Substantia nigra (tissue), 51 donors: ENCODE measurements at places on chromosomes 5 and 9.

- no peak for DNase-seq
Observed at GRCh38 chr5:83542839-83543238, 71.3 kb downstream of the VCAN start.

GRCh38 chr5:115983519-115983918, 21.2 kb downstream of the LVRN start:
- DNase-seq = no peak

GRCh38 chr9:98256756-98257155, 1.3 kb upstream of the TBC1D2 start:
- DNase-seq = no peak

GRCh38 chr9:81787747-81788632, 98.6 kb upstream of the TLE1 start:
- DNase-seq = no peak

DNA sequence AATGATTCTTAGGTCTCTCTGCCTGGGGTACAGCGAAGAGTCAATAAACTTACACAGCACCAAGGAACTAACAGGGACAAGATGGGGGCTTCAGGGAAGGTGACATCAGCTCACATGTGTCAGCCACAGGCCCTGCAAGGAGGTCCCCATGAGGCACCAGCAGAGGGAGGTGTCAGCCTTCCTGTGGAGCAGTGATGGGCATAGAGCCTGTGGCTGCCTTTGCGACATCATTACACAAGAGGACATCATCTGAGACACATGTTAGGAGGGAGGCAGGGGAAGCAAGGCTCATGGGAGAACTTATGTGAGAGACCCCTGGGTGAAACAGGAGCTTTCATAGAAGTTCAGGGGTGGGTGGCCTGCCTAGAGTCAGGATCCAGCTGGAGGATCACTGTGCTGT, 389.6 kb downstream of the SEMA5A start:
- peak; percentile 57 for DNase-seq

DNA sequence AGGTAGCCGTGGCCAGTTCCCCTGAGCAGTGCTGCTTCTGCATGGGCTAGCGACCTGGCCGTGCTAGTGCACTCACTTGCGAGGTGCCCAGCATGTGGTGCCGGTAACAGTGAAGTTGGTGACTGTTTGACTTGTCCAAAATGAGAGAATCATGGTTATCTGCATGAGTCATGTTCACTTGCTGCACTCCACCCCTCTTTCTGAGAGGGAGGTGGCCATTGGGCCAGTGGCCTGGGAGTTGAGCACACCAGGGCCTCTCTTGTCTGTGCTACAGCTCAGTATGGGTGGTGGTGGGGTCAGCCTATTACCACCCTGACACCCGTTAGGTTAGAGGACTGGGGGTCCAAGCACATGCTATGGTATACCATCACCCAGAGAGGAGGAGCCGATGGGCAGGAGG, 55.4 kb upstream of the GARNL3 start:
- no peak for DNase-seq

DNA sequence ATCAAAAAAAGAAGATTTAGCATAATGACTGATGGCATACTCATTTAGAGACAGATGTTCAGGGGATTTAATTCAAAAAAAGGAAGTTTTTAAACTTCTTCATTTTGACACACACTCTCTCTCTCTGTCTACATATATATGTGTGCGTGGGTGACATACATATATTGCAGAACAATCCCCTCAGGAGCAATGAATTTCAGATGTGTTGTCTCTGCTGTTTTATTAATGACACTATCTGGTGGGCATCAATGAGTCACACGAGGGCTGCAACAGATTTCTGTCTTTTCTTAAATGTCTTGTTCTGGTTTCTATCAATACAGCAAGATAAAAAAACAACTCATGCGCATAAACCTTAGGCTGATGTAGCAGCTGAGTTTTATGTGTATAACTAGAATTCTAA, 123.5 kb upstream of the SLCO6A1 start:
- DNase-seq = no peak

- DNase-seq = no peak
Observed at GRCh38 chr5:8393240-8393639, 524.3 kb downstream of the MTRR start.

DNA sequence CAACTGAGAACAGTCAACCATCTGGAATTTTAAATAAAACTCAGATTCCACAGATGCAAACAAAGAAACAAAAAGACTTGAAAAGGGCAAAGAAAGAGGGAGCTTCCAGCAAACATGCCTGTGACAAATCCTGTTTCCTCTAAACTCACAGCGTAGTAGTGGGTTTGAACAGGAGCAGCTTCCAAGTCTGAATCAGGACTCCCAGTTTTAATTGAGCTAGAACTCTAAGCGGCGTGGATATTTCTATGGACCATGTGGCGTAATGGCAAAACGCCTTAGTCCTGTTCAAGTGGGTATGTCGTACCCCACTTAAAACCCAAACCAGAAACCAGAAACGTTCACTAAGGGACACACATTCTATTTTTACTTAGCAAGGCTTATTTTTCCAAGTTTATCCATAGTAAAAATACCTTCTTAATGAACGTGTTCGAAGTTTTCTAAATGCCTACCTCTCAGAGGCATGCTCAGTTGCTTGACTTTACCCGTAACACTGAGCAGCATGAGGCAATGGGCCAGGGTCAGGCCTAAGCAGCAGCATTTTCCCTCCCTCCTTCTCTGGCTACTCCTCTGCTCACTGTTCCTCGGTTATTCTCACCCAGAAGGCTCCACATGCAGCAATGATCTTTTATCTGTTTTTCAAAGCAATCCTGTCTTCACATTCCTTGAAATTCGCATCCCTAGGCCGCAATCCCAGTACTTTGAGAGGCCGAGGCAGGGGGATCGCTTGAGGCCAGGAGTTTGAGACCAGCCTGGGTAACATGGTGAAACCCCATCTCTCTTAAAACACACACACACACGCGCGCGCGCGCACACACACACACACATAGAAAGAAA, 77.9 kb downstream of the FNBP1 start:
- DNase-seq = no peak

GRCh38 chr9:16672501-16672900, 198.0 kb downstream of the BNC2 start:
- no peak for DNase-seq

GRCh38 chr5:168879331-168879730, 300.2 kb upstream of the PANK3 start:
- DNase-seq = no peak

DNA sequence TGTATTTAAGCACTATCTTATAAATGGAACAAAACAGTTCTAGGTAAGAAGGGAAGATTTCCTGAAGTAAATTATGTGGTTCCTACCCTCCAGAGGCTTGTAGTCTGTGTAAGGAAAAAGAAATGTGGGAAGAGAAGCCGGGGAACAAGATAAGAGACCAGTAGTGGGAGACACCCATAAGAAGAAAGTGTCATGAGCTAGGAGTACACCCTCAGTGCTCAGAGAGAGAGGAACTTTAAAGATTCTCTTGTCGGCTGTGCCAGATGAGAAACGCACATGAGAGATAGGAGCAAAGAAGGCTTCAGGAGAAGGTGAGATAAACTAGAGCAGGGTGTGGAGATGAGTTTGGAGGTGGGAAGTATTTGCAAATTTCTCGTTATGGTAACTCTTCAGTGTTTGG, 18.1 kb downstream of the SLC36A1 start:
- DNase-seq = no peak

DNA sequence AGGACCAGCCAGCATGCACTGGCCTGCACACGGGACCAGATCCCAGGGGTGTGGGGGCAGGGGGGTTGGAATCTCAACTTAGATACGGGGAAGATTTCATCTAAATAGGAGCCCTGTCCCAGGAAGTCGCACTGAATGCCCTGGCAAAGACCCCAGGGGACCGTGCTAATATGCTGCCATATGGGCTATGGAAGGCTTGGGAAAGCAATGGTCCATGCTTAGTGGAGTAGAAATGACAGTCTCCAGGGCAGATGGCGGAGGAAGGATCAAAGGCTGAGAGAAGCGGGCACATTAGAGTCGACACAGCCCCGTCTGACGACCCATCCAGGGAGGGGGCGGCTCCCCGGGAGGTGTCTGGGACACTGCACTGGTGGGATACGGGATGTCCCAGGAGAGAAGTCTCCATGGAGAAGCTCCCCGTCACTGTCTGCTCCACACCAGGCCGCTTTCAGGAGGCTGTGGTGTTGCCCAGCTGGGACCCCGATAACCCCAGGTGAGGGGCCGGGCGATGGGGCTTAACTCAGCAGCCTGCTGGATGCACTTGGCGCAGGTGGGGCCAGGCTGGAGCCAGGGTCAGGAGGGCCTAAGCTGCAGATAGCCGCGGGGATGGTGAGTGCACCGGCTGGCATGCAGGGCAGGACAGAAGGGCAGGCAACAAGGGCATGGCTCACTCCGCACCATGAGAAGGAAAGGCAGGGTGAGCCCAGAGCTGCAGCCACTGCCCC, 377.7 kb upstream of the IRX1 start:
- DNase-seq = no peak

DNA sequence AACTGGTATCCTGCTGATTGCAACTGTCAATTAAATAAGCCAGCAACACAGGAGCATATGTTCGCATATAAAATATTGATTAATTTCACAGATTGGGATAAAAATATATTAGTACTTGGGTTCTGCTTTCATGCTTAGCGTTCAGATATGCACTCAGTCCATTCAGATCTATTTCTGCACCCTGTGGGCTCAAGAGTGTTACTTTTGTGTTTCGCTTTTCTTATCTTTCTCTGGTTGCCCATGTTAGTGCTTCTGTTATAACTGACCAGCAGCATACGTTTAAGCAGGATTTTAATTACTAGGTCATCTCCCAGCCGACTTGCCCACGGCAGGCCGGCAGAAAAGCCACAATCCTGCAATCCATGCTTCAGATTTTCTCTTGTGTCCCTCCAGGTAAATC, 289.1 kb downstream of the EBF1 start:
- no peak for DNase-seq

GRCh38 chr5:148836272-148837250, 10.2 kb downstream of the ADRB2 start:
- no peak for DNase-seq

DNA sequence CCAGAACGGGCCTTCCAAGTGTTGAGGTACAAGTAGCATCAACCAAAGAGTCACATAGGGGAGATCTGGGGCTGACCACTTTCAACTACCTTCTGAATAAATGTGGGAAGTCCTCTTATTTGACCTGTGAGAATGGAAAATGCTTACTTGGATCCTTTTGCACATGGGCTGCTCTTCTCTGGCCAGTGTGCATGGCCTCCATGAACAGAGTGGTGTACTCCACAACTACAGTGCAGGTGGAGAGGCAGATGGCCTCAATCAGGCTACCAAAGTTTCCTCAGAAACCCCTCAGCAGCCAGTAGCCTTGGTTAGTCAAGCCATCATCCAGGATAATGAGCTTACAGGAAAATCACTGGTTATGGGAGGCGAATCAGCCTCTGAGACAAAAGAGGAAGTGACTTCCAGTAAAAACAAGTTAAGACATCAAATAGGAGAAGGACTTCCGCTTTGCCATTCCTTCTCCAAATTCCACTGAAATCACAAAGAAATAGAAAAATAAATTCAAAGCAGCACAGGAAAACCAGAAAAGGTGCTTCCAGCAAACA, 18.3 kb upstream of the FCHO2 start:
- DNase-seq = no peak

DNA sequence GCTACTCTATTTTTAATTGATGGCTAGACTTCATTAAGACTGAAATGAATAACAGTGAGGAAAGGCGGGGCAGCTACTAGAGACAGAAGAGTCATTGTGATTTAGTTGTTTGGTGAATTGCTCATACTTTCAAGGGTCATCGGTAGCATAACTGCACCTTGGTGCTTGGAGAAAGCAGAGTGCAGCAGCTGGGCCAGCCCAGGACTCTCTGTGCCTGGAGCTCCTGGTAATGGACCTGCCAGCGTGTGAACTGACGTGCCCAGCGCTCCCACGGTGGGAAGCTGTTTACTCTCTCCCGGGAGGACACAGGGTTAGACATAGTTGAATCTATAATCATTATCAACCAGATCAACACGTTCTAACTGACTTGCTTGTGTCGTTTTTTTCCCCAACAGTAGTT, 42.9 kb downstream of the LURAP1L start:
- no peak for DNase-seq

DNA sequence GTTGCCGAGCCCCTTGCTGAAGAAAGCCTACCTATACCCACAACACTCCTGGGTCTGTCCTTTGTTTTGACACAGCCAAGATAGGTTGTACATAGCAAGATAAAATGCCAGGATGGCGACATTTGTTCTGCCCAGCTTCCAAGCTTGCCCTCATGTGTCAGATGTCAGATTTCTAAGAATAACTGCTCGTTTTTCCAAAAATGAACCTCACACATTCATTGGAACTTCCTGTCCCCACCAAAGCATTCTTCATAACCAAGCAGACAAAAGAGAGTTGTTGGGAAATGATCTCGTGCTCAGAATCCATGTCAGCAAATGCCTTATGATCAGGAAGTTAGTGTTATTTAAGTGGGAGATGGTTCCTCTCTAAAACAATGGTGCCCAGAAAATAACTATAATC, 210.1 kb downstream of the ZNF608 start:
- no peak for DNase-seq

DNA sequence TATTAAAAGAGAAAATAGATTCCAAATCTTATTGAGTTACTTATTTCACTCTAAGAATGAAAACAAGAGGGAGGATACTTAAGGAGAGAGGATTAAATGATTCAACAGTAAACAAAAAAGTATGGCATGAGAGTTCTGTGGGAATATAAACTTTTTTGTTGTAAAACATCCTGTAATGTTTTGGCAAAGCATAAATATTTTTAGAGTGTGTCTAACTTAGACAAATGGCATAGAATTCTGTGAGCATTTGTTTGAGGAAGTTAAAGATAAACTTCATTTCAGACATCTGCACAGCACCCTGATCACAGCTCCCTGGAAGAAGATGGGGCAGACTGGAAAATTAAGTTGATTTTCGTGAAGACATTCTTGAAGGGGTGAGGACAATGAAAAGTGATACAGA, 246.8 kb upstream of the HAPLN1 start:
- no peak for DNase-seq

- DNase-seq = no peak
Observed at GRCh38 chr5:103444333-103445038, 118.1 kb downstream of the NUDT12 start.

- no peak for DNase-seq
Observed at GRCh38 chr5:149166128-149166527, 24.8 kb downstream of the ABLIM3 start.

GRCh38 chr5:112935675-112936074, 13.6 kb upstream of the REEP5 start:
- no peak for DNase-seq

- DNase-seq = no peak
Observed at GRCh38 chr5:157184117-157184670, 3.6 kb downstream of the ITK start.

- no peak for DNase-seq
Observed at GRCh38 chr9:8628791-8629190, 829.2 kb upstream of the DMAC1 start.

DNA sequence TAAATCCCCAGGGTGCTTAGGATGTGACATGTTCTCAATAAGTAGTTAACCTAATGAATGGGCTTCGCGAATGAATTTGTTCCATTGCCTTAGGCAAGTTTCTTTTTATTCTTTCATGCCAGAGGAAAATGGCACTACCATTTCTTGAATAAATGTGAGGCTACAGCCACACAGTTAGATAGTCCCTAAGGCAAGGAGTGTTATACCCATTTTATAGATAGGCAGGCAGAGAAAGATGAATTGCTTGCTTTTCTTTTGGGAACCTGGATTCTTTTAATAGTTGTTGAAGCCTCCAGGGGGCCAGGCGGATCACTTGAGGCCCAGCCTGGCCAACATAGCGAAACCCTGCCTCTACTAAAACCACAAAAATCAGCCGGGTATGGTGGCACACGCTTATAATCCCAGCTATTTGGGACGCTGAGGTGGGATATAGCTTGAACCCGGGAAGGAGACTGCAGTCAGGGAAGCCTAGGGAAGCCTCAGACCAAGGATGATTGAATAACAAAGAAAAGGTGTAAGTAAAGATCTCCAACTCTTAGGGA, 943 bp downstream of the NOP16 start:
- DNase-seq = no peak

- DNase-seq = no peak
Observed at GRCh38 chr5:95876782-95877181, 54.3 kb upstream of the GLRX start.
